ENCODE measurements at places on chromosomes 13 and 19.

GRCh38 chr19:44752123-44752815 lies 3.8 kb downstream of the BCL3 start:
- no peak for DNase-seq

DNA sequence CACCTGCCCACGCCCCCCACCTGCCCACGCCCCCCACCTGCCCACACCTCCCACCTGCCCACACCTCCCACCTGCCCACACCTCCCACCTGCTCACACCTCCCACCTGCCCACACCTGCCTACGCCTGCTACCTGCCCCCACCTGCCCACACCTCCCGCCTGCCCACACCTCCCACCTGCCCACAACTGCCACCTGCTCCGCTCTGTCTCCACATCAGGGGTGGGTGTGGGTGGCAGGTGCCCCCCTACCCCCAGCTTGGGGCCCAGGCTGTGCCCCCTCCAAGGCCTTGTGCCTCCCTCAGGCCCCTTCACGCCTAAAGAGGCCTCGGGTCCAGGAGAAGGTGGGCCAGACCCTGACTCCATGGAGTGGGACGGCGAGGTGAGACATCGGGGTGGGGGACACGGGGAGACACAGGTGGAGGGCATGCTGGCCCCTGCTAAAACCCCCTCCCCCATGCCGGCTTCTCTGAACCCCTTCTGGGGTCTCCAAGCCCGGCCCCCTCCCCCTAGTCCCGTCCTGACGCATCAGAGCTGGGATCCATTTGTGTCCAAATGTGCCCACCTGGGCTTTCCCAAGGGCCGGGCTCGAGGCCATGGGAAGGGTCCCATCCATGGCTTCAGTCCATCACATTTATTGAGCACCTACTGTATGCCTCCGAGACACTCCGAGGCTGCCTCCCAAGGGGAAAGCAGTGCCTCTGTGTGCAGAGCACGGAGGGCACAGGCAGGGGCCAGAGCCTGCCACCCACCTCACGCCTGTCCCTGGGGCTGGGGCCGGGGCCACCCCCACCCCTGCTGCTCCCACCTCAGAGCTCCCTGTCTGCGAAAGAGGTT lies 4.9 kb downstream of the PLK5 start:
- no peak for DNase-seq

DNA sequence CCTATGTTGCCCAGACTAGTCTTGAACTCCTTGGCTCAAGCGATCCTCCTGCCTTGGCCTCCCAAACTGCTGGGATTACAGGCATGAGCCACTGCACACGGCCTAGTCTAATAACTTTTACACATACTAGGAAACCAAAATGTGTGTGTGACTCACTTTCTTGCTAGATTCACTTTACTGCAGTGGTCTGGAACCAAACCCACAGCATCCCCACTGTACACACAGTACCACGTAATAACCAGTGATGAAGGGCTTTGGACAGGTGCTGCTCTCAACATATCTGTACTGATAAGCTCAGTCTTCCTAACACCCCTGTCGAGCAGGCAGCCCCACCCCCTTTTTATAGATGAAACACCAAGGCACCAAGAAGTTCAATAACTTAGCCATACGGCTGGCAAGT lies 5.1 kb downstream of the DNMT1 start:
- no peak for DNase-seq

DNA sequence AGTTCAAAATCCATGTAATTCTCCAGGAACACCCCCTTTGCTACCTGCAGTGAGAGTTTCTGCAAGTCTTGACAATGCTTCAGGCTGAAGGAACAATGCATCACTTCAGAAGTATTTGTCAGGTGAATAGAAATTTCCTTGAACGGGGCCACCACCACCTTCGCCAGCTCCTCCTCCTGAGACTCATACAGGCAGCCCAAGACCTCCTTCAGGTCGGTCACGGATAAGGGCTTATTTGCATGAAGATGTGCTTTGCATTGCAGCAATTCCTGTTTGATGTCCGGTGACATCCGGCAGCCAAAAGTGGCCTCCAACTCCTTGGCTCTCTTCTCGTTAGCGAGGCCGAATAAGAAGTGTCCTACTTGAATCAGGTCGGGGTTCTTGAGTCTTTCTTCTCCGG lies 8.4 kb downstream of the NLRP7 start:
- DNase-seq = no peak

- no peak for DNase-seq
These were observed 15.3 kb upstream of the SPATA13 start for GRCh38 chr13:24145240-24145639.

GRCh38 chr13:111899714-111900389 lies 167.1 kb upstream of the SOX1 start:
- no peak for DNase-seq

DNA sequence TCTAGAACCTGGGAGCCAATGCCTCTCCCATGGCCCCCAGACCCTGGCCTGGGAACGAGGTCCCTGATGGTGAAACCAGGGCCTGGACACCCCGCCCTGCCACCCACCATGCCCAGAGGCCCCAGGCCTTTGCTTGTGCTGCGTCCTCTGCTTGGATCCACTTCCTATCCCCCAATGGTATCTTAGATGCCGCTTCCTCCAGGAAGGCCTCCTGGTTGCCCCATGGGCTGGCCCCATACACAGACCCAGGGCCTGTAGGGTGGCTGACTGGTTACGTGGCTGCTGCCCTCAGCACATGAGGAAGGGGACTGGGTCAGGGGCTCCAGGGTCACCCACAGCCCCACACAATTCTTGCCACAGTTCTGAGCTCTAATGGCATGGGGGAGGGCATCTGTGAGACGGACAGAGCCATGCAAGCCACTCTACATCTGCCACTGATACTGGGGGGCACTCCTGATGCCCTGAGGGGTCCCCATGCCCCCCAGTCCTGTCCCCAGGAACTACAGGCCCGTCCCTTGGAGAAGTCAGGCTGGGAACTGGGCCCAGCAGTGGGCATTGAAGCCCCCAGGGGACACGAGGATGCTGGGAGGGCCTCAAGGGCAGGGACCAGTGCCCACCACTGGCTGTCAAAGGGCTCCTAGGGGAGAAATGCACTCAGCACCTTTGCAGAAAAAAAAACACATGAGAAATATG lies 5.0 kb downstream of the RPL36 start:
- DNase-seq = no peak

- DNase-seq = no peak
These were observed 556 bp downstream of the CACTIN start for GRCh38 chr19:3625996-3626472.

DNA sequence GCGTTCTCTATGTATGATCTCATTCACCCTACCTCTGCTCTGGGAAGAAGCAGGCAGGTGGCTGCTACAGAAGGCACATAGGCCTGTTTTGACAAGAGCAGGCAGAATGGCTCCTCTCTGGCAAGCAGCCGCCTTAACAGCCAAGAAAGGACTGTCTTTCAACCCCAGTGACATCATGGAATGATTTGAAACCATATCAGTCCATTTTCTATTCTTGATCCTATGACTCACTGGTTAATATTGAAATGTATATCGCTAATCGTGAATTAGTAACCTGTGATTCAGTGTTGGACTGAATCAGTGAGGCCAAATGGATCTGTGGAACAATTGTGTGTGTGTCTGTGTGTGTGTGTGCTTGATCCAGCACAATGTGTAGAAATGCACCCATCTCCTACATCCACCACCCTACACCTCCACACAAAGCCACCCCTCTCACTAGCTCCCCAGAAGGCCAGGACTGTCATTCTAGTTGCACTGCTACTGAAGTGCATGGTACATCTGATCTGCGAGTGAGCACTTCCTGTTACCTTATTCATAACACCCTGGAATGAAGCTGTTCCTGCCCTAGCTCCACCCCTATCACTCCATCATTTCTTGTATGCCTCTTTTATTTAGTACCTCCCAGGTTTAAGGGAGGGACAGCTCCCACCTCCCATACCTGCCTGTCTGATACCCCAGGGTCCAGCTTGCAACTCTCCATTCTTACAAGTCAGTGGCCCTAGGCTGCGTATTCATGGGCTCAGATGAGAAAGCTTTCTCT lies 460.0 kb downstream of the FOXO1 start:
- DNase-seq = no peak

- no peak for DNase-seq
These were observed 27.7 kb upstream of the MCF2L start for GRCh38 chr13:112941349-112941748.

GRCh38 chr13:61095885-61096284 lies 319.8 kb downstream of the PCDH20 start:
- DNase-seq = no peak

GRCh38 chr13:53050151-53050550 lies 21.5 kb downstream of the OLFM4 start:
- no peak for DNase-seq

GRCh38 chr19:36526581-36526980 lies 1.5 kb downstream of the ZNF260 start:
- DNase-seq = no peak

GRCh38 chr19:1011831-1012333 lies 9.0 kb downstream of the TMEM259 start:
- no peak for DNase-seq

- DNase-seq = no peak
These were observed 20.4 kb upstream of the DCUN1D2 start for GRCh38 chr13:113510871-113511270.

DNA sequence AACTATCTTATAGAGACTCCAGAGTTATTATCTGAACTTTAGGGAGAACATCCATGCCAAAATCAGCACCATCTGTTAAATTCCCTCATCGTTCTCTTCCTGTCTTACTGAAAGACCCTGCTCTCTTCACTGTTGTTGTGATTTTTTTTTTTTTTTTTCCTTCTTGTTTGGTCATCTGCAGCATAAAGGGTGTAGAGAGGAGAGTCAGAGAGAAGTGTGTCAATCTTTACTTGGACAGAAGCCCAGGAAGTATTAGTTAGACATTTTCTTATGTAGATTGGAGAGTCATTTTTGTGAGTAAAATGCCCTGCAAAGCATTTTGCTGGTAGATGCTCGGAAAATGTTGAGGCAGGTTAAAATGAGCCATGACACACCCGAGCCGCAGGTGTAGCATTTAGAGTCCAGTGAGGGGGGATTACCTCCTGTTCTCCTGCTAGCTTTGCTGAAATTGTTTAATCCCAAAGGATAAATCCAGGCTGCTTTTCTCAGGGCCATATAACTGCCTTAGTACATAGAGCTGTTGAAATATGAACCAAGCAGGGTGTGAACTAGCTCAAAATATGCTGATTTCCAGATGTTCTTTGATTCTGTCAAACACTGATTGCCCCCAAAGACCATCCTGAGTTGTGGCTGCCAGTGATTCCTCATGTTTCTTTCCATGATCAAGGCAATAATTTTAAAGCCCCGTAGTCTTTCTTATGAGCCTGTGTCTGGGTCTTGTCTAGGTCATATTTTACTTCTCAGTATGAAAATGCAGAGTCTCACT lies 143.5 kb downstream of the DCT start:
- no peak for DNase-seq

DNA sequence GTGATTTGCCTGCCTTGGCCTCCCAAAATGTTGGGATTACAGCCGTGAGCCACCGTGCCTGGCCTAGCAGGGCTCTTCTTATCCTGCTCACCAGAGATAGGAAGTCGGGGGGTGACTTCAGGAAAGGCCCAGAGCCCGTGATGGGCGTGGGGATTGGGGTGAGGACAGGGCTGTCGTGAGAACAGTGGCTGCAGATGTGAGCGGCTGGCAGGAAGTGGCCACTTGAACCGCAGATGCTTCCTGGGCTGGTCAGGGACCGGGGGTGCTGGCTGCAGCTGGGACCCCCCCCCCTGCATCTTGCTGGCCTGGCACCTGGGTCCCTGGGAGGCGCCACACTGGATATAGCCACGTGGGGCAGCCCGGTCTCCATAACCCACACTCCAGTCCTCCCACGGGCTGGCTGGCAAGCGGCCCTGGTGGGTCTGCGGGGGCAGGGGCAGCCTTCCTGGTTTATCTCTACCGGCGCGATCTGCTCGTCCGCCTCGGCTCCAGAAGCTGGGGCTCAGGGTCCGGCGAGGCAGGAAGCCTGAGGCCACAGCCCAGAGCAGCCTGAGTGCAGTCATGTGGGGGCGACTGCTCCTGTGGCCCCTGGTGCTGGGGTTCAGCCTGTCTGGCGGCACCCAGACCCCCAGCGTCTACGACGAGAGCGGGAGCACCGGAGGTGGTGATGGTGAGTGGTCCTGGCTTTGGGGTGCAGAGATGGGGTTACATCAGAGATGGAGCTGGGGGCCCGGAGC lies at the start of gene F2RL3:
F2RL3 (plus strand) TSS at position 371 of the 737 bp plus-strand sequence; CDS start at position 562, 191 bp downstream.
- no peak for DNase-seq

DNA sequence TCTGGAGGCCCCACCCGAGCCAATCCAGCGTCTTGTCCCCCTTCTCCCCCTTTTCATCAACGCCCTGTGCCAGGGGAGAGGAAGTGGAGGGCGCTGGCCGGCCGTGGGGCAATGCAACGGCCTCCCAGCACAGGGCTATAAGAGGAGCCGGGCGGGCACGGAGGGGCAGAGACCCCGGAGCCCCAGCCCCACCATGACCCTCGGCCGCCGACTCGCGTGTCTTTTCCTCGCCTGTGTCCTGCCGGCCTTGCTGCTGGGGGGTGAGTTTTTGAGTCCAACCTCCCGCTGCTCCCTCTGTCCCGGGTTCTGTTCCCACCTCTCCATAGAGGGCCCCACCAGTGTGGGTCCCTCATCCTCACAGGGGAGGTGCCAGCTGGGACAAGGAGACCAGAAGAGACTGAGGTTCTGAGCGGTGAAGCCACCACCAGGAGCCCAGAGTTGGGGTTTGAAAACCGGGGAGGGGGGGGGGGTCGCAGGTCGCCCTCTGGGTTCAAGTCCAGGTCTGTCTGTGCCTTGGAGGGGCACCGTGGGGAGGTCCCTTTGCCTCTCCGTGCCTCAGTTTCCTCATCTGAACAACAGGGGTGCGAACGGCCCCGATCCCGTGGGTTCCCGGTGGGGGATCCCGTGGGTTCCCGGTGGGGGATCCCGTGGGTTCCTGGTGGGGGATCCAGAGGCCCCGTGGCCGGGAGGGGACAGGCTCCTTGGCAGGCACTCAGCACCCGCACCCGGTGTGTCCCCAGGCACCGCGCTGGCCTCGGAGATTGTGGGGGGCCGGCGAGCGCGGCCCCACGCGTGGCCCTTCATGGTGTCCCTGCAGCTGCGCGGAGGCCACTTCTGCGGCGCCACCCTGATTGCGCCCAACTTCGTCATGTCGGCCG lies at the start of gene ELANE:
ELANE (plus strand) TSS at position 168 of the 878 bp plus-strand sequence; CDS start at position 194, 26 bp downstream.
- no peak for DNase-seq

GRCh38 chr13:27926644-27927434 lies 7.0 kb downstream of the PDX1 start:
- no peak for DNase-seq

- no peak for DNase-seq
These were observed 5.2 kb downstream of the NXNL1 start for GRCh38 chr19:17455308-17456123.

GRCh38 chr13:102715447-102715846 lies 20.6 kb upstream of the METTL21C start:
- DNase-seq = no peak
